ENCODE measurements at places on chromosomes 5 and 9.

DNA sequence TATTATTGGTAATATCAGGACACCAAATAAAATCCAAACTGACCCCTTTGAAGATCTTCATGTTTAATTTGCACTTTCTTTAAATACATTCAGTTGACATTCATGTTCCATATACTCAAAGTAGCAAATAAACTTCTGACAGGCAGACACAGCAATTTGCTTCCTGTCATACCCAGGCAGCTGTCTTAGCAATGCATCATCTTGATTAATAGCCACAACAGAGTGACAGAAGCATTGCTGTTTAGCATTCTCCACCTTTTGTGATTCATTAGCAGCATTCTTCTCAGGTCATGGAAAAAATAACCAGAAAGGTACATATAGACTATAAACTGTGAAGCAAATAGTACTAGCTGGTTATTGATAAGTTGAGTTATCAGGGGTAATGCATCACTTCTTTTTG is 366.8 kb downstream of the CYLC2 start:
- DNase-seq: no peak

DNA sequence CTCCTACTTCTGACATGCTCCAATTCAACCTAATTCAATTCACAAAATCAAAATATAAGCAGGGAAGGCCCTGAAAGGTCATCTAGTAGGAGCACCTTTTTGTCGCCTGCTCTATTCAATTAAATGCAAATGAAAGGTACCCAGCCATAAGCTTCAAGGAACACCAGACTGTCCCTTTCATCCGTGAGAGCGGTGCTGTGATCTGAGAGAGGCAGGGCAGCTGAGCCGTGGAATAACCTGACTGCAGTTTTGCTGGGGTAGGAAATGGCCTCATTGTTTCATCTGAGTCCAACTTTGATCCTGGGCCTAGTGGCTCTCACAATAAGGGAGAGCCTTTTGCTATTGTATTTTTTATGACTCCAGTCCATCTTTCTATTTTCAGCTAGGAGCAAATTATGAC is 39.8 kb upstream of the GLRA1 start:
- no peak for DNase-seq

GRCh38 chr5:61625137-61625561 is 293.1 kb downstream of the ZSWIM6 start:
- DNase-seq: no peak

DNA sequence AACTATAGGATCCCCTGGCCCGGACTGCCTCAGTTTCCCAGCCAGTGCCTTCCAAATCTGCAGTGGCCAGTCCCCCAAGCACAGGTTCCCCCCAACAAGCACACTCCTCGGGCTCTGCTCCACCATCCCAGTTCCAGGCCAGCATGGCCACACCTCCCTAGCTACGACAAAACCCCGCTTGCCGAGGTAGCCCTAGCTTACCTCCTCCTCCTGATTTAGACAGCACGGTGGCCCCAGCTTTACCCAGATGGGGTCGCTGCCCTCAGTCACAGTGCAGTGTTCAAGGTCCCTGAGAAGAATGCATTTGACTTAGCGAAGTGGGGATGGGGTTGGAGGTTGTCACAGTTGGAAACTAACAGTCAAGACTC is 40.8 kb upstream of the GARNL3 start:
- no peak for DNase-seq

DNA sequence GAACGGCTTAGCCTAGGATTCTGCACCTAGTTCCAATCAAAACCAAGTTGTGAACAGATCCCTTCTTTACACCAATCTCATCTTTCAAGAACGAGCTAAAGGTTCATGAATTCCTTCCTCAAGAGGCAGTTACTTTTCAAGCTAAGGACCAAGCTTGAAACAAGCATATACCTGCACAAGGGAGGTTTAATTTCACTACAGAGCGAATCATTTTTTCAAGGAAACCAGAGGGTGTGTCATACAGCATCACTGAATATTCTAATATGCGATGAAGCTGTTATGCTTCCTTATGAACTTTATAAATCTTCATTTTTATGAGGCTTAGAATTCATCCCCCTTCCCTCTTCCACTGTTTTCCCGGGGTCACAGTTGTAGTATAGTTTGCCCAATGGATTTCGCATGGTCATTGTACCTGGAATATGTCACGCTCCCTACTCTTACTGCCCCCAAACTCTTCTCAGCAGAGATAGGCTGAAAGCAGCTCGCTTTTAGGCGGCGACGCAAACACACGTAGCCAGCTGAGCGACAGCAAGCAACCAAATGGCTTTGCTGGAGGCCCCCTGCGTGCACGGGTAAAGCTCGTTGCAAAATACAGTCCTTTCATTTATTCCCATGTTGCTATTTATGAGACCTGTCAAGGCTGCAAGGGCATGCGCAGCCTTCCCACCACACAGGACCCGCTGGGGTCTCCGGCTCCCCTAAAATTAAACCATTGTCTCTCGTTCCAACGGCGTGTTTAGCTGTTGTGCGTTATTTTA is 832 bp downstream of the LMBRD2 start:
- DNase-seq: peak; percentile 54

GRCh38 chr9:137027369-137028262 is at the start of gene ABCA2:
TSS of gene ABCA2 (minus strand) at chr9:137028237. CDS start at chr9:137028140, 97 bp downstream.
- DNase-seq: no peak

GRCh38 chr9:127637322-127637847 is 25.3 kb downstream of the STXBP1 start:
- no peak for DNase-seq

- no peak for DNase-seq
Observed at GRCh38 chr5:179892255-179892654, 15.4 kb downstream of the TBC1D9B start.

- DNase-seq: no peak
Observed at GRCh38 chr5:76794871-76795270, 24.0 kb upstream of the F2RL1 start.

- no peak for DNase-seq
Observed at GRCh38 chr5:174559141-174559540, 165.2 kb upstream of the MSX2 start.

- DNase-seq: no peak
Observed at GRCh38 chr5:105952875-105953274, 1717.9 kb downstream of the EFNA5 start.

- DNase-seq: no peak
Observed at GRCh38 chr9:106288689-106289088, 574.3 kb upstream of the ZNF462 start.

DNA sequence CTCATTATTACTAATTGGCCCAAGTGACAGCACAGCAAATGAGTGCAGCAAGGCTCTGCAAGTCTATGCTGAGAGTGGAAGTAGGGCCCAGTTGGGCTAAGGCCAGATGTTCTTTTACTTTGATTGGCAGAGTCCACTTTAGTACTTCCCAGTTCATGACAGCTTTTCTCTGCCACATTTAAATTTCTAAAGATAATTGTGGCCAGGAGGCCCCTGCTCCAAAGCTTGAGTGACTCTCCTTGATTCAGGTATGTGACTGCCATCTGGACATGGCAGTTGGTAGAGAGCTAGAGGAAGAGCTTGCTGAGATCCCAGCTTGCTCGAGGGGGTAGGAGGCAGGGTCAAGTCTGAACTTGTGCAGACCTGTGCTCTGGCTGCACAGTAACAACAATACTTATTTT is 154.1 kb downstream of the CARTPT start:
- DNase-seq: no peak

- peak; percentile 48 for DNase-seq
Observed at GRCh38 chr5:171770153-171770552, 15.5 kb upstream of the SMIM23 start.

- no peak for DNase-seq
Observed at GRCh38 chr5:34582371-34582770, 73.8 kb upstream of the RAI14 start.

GRCh38 chr5:77863181-77863580 is 87.0 kb upstream of the TBCA start:
- DNase-seq: no peak

- DNase-seq: no peak
Observed at GRCh38 chr5:9468060-9468388, 77.9 kb downstream of the SEMA5A start.

- DNase-seq: no peak
Observed at GRCh38 chr5:66558560-66558959, 37.6 kb upstream of the MAST4 start.

GRCh38 chr9:120486347-120486746 is 93.6 kb downstream of the CDK5RAP2 start:
- no peak for DNase-seq

- no peak for DNase-seq
Observed at GRCh38 chr5:83993803-83994202, 273.1 kb upstream of the HAPLN1 start.

- no peak for DNase-seq
Observed at GRCh38 chr5:177354711-177355110, 3.0 kb upstream of the RGS14 start.

- DNase-seq: no peak
Observed at GRCh38 chr9:136557036-136557435, 11.2 kb upstream of the NOTCH1 start.

- DNase-seq: no peak
Observed at GRCh38 chr5:39447059-39447458, 22.3 kb upstream of the DAB2 start.

DNA sequence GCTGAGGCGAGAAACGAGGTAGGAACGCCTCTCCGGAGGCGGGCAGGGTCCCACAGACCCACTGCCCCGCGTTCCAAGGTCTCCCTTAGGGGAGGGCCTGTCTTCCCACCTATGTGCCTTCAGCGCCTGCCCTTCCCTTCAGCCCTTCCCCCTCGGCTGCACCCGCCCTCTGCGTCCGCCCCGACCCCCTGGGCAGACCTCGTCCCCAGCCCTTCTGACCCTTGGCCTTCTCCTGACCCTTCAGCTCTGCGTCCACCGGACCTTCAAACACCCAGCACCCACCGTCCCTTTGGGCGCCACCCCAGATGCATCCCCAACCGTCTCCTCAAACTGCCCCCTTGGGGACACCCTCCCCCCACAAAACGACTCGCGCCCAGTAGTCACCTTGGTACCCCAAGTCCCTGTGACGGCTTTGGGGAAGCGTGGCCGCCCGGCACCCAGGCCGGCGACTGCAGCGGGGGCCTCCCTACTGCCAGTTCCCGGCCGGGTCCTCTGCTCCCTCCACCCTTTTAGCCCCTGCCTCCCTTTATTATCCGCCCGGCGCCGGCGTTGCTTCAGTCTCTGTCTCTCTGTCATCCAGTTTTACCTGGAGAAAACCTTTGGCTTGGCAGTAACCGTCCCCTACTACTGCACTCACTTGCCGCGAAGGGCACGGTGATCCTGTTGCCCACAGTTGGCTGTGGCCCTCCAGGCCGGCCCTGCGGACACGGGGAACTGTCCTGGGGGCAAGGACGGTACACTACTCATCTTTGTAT is 421 bp downstream of the RUSC2 start:
- DNase-seq: no peak

DNA sequence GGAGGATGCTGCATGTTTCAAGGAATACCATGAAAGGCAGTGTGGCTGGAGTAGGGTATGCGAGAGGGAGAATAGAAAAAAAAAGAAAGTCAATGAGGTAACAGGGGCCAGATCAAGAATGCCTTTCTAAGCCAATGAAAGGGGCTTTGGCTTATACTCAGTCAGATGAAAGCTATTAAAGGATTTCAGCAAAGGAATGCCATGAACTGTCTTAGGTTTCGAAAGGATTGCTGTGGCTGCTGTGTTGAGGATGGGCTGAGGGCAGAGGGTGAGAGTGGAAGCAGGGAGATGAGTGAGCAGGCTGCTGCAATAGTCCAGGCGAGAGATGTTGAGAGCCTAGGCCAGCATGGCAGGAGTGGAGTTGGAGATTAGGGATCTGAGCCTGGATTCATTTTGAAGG is 135.4 kb upstream of the CKMT2 start:
- no peak for DNase-seq

- DNase-seq: no peak
Observed at GRCh38 chr9:97651646-97652045, 18.0 kb downstream of the NCBP1 start.

DNA sequence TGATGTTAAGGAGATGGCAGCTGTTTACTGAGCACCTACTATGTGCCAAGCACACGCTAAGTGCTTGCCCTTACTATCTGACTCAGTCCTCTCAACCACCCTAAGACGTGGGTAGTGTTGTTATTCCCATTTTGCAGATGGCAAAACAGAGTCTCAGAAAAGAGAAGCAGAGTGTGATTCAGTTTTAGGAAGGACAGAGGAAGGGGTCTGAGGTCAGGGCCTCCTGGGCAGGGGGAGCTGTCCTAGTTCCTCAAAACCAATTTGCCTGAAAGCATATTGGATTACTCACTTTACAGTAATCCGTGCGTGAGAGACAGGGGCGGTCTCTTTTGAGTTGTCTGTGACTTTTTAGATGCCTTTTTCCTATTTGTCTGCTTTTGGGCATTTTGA is 23.2 kb downstream of the DNM1 start:
- no peak for DNase-seq

- DNase-seq: peak; percentile 57
Observed at GRCh38 chr9:79570448-79571308, 1.1 kb upstream of the TLE4 start.

- no peak for DNase-seq
Observed at GRCh38 chr5:168137265-168137664, 154.2 kb upstream of the WWC1 start.

DNA sequence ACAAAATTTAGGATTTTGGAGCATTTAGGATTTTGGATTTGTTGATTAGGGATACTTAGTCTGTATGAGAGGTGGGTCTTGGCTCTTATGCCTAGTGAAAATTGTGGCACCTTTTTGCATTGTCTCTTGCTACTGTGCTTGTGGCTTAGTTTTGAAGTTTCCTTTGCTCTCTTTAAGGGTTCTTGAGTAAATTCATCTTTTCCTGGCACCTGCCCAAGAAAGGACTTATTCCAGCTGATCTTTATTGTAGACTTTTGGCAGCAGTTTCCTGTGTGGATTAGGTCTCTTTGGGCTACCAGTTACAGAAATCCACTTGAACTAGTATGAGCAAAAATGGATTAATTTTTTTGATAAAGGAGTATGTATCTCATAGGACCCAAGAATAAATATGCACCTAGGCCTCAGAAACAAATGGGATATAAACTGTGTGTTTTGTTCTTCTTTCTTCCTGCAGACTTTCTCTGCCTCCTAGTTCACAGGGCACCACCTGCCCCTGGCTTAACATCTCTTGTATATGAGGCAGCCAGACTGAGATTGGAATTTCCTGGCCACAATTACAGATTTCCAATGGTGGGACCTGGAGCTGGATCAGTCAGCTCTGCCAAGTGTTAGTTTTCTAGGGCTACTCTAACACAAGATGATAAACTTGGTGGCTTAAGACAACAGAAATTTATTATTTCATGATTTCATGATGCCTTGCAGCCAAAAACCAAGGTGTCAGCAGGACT is 44.6 kb downstream of the FOCAD start:
- no peak for DNase-seq

DNA sequence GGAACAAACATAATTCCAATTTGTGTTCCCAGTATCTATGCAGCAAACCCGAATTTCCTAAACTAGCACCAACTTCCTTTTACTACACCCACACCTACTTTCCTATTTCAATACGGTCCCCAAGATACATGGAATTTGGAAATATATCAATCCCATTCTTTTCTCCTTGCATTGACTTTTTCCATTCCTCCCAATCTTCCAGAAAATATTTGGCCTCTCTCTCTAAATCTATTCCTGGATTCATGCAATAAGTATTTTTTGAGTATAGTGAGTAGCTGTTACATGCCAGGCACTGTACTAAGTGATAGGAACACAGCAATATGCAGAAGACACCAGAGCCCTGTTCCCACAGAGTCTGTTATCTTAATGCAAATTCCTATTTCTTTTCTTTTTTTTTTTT is 216.2 kb upstream of the PIK3R1 start:
- no peak for DNase-seq
